Fibroblast of skin of abdomen (primary cell): ENCODE measurements at places on chromosomes 13 and 19.

DNA sequence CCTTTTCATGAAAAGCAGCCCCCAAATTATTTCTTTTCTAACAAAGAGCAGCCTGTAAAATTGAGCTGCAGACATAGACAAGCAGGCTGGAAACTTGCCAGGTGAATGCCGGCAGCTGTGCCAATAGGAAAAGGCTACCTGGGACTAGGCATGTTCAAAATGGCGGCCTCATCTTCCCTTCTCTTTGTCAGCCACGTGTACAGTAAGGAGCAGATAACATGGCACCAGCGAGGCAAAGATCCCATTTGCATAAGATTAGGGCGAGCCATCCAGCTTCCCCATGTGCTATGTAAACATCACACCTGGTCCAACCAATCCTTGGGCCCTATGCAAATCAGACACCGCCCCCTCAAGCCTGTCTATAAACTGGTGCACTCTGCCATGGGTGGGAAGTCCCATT, 31.2 kb upstream of the CACNA1A start:
- no peak for DNase-seq

GRCh38 chr13:103514619-103515018, 448.4 kb upstream of the SLC10A2 start:
- no peak for DNase-seq

- peak; percentile 77 for DNase-seq
These were observed 21.0 kb downstream of the ITGBL1 start for GRCh38 chr13:101473458-101473857.

- peak; percentile 74 for DNase-seq
These were observed 378.4 kb downstream of the KCNRG start for GRCh38 chr13:50393628-50394027.

DNA sequence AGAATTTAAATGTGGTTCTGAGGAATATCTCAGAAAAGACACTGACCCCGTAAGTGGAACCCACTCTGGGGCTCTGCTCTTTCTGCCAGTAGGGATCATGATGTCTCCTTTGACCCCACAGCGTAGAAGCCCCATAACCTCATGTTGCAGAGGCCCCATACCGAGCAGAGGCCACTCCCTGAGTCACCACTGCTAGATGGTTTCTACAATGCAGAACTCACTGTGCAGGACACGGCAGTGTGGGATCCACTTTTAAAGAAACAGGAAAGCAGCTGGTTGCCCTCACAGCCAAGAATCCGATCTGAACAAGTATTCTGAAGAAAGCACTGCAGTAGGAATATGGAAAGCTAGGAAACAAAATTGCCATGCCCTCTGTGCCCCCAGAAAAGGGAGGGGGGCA, 4.2 kb downstream of the SLC7A1 start:
- DNase-seq = no peak

DNA sequence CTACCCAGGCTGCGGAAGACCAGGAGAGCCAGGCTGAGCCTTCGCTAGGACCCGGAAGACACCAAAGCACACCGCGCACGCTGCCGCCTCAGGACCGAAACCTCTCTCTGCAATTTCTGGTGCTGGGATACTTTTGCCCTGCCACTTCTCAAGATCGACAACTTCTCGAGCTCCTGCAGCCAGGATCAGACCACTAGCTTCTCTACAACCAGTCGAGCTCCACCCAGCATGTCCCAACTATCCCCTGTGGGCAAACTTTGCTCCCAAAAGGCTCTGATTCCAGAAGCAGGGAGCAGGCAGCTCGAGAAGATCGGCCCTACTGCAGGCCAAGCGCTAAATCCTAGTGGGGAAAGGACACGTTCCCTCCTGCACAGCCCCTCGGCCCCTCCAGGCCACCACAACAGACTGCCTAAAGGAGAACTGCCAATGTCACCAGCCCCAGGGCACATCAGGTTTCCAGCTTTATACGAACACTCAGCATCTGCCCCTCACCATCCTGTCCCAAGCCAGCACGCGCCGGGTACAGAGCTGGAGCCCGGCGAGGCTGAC, 979 bp downstream of the AKAP8 start:
- DNase-seq = peak; percentile 34

DNA sequence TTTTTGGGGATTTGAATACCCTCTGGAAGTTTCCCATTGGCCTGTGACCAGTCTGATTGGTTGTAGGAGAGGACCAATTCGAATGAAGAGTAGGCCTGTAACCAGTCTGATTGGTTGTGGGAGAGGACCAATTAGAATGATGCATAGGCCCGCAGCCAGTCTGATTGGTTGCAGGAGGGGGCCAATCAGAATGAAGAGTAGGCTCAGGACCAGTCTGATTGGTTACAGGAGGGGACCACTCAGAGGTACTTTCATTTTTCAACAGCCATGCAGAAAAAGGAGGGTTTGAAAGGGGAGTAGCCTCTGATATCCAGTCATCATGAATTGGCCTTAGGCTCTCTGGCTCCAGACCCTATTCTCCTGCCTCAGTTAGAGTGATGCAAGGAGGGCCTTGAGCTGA, 30.4 kb upstream of the SLC1A5 start:
- peak; percentile 28 for DNase-seq

- peak; percentile 75 for DNase-seq
These were observed at the start of gene HSPB6 for GRCh38 chr19:35756377-35757230. Gene HSPB6, minus strand, starts transcription at chr19:35757029. Its CDS starts 21 bp downstream, at chr19:35757008.

- no peak for DNase-seq
These were observed 48.7 kb downstream of the KLF5 start for GRCh38 chr13:73107481-73107880.

GRCh38 chr13:35700671-35701070, 224.2 kb upstream of the MAB21L1 start:
- DNase-seq = peak; percentile 97

DNA sequence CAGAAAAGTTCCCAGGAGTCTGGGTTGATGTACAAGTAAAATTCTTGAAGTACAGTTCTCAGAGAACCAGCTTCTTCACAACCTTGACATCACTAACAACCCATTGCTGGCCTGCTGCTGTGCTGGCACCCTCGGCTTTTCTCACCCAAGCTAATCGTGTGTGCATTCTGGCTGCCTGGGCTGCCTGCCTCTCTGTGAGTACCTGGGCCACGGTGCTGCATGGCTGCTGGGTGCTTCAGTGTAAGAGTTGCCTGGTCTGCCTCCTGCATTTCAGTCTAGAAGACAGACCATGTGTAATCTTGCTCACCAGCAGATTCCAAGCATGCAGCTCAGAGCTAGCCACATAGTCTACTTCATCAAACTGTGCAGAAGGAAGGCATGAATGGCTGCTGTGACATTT, 50.5 kb upstream of the MEDAG start:
- no peak for DNase-seq

- peak; percentile 66 for DNase-seq
These were observed 25.0 kb downstream of the GRIN2D start for GRCh38 chr19:48418317-48419064.
